ENCODE measurements at places on chromosomes 5 and 9.

- DNase-seq = no peak
Observed at GRCh38 chr9:16532681-16533450, 337.6 kb downstream of the BNC2 start.

DNA sequence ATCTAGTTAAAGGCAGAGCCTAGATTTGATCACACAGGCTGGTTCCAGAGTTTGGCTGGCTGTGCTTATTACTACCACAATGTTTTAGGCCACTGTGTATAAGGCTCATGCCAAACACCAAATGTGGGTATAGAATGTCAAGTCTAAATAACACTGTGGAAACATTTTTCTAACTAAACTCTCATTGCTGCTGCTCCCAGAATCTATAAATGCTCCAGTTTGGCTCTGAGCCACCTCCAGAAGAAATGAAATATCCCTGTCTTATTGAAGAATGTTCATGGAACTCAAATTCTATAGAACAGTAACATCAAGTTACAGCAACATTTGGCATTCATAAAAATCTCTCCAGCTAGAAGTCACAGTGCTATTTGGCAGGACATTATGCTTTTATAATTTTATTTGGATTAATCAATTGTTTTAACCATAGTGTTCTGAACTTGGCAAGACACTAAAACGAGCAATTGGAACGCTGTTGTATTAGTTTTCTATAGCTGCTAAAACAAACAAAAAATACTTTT is 178.1 kb upstream of the COX7C start:
- DNase-seq = no peak

DNA sequence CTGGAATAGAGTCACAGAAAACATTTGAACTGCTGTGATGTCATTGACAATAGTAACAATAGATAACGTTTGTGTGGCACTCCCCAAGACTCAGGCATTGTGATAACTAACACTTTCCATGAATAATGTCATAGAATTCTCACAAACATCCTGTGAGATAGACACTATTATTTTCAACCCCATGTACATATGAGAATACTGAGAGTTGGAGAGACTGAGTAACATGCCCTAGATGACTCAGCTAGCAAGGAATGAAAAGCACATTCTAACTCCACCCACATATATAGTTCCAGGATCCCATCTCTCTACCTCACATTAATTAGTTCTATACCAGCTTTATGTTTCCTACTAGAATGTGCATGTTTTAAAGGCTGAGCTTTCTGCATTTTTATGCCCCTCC is 71.4 kb downstream of the ASTN2 start:
- no peak for DNase-seq

GRCh38 chr9:85008215-85008614 is 338.7 kb downstream of the NTRK2 start:
- DNase-seq = no peak

DNA sequence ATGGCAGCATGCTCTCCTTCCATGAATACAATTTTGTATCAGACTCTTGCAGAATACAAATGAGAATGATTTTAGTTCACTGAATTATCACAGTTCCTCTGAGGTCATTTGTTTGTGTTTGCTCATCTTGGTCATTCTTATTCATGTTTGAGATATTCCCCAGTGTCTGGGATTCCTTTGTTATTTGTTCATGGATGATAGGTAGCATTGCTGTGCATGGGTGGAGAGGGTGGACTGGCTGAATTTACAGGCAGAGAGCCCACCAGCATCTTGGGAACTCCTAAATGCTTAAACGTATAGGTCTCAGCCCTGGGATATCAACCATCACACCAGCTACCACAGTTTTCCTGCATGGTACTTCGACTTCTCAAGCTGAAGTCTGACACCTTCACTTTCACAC is 459.8 kb downstream of the CCDC171 start:
- DNase-seq = no peak

Data from activated T-helper 1 cell treated with Interleukin-2 at 50 U/mL for 16 hours (primary cell).